ENCODE measurements at places on chromosomes 6 and 20.
A peak's percentile ranks its signal among the peaks of the same experiment; 100 is the strongest.

GRCh38 chr6:126530775-126531174 lies 190.9 kb downstream of the CENPW start:
- DNase-seq: no peak

DNA sequence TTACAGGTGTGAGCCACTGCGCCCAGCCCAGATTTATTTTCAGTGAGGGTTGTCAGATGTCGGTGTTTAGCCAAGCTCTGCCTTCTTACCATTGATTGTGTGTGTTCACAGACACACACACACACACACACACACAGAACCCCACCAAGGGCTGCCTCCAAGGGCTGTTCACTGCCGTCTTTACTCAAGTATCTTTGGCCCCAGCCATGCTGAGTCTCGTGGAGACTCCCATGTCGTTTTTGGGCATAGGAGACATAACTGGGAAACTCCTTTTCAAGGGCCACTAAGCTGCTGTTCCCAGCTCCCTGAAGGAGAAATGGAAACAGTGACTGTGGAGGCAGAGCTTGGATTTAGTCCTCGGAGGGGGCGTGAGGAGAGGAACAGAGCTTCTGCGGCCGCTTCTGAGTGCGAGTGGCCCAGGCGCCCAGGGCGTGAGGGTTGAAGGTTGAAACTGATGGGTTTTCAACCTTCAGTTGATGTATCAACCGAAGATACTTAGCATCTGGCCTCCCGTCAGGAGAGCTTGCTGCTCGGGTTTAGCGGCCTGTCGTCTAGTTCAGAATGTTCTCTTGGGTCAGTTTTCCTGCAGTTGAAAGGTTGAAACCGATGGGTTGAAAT lies 243.6 kb downstream of the TTLL2 start:
- DNase-seq: no peak

- no peak for DNase-seq
These were observed 69.6 kb downstream of the GMDS start for GRCh38 chr6:2175825-2176224.

DNA sequence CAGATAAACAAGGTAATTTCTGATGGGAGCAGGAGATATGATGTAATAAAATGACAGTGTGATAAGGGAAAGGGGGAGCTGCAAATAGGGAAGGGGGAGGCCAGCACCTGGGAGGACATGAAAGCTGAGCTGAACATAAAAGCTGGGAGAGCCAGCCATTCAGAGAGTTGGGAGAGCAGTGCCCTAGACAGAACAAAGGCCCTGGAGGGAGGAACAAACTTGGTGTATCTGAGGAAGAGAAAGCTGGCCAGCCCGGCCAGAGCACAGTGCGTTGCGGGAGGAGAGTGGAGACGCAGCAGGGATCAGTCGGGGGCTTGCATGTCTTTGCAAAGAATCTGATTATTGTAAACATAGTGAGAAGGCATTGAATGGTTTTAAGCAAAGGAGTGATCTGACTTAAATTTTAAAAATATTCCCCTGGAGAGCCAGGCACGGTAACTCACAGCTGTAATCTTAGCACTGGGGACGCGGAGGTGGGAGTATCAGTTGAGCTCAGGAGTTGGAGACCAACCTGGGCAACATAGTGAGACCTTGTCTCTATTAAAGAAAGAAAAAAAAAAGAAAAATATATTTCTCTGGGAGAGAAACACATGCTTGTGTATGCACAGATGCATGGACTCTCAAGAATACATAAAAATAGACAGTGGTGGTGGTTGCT lies 318.2 kb downstream of the ZFAND3 start:
- no peak for DNase-seq

GRCh38 chr20:48454671-48455490 lies 372.9 kb downstream of the PREX1 start:
- DNase-seq: peak; percentile 43

All from upper lobe of right lung (tissue), 1 donor.